Ammon's horn (tissue), 1 donor: ENCODE measurements at places on chromosomes 2 and 18.

DNA sequence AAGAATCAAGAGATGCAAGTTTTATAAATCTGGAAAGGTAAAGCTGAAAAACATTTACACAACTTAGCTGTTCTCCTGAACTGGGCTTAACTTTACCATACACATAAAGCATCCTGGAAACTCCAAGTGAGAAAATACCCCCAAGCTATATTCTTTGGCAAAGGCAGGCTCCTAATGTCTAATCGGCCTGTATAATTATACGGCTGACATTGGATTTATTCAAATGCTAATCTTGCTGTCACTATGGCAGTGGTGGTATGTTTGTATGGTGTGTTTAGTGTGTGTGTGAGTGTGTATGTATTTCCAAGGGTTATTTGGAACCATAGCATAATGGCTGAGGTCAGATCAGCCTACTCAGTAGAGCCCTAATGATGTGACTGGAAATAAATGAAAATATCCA is 1031.8 kb upstream of the ZEB2 start:
- DNase-seq: no peak

DNA sequence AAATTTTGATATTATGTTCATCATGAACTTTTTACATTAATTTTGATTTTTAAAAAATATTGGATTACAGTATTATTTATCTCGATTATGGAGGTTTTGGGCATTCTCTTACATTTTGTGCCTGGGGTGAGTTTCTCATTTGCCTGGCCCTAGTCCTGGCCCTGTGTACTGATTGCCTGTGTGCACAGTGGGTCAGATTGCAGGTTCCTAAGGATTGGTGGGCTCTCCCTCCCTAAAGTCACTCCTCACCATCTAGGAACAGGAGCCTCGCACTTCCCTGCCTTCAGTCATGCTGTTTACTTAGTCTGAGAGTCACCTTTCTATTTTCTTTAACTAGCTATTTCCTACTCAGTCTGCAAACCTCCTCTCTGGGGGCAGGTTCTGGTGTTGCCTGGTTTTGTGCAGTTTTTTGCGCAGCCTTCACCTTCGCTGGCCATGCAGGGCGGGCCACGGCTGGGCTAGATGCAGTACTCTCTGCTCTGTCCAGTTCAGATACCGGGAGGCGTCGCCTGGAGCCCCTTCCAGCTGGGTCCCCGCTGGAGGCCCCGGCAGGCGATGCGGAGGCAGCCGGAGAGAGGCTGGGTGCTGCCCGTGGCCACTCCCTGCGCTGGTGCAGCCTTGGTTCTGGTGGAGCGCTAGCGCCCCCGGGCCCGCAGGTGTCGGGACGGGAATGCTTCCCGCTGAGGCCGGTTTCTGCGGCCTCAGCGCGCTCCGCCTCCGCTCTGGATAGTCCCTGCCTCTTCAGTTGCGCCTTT is 23.3 kb upstream of the MC5R start:
- DNase-seq: peak; percentile 71

DNA sequence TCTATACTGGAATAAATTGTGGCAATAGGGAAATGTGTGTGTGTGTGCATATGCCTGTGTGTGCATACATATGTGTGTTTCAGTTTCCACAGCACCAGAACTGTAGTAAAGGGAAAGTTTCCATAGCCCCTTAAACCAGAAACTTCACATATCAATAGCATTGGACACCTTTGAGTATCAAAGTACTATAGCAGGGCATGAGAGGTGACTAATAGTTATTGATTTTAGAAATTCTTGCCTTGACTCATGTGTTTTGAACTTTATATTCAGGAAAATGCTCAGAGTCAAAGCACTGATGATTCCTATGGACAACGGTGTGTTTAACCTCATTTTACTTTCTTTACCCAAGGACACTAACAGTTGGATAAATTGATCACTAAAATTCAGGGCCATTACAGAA is 50.0 kb downstream of the SLC9A2 start:
- DNase-seq: no peak

DNA sequence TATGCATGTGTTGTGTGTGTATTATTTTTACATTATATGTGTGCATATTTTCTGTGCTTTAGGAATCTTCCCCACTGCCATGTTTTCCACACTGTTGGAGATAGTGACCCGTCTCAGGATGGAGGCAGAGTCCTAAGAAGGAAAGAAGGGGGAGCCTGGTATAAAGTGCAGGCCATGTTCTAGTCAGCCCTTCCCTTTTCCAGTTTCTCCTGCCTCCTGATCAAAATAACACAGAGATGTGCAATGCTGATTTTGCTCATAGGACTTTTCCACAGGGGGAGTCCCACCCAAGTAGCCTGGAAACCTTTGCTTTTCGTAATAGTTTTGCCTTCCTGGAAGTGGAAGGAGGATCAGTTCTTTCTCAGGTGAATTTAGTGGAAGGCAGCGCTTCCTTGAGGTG is 72.8 kb upstream of the FAM237A start:
- DNase-seq: no peak

- DNase-seq: no peak
Observed at GRCh38 chr2:42324244-42324643, 36.8 kb downstream of the COX7A2L start.

- DNase-seq: peak; percentile 97
Observed at GRCh38 chr18:35355140-35355618, 11.0 kb upstream of the ZNF24 start.

DNA sequence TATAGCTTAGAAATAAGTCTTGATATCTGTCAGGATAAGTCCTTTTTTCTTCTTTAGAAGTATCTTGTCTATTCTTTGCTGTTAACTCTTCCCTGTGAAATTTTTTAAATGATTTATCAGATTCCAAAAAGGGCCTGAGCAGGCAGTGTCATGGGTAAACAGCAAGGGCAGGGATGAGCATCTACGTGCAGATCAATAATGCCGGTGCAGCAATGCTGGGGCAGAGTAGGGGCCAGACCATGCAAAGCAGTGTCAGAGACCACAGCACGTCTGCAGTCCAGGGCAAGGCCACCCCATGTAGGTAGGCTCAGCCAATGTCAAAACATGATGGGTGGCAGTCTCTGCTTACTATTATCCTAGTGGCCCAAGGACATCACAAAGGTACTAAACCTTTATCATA is 182.2 kb downstream of the TMEM247 start:
- DNase-seq: no peak
